Activated effector memory CD4-positive, alpha-beta T cell treated with anti-CD3 and anti-CD28 coated beads, Interleukin-2, amount 50 U/mL, for 16 hours (primary cell): ENCODE measurements at places on chromosomes 12 and 14.

DNA sequence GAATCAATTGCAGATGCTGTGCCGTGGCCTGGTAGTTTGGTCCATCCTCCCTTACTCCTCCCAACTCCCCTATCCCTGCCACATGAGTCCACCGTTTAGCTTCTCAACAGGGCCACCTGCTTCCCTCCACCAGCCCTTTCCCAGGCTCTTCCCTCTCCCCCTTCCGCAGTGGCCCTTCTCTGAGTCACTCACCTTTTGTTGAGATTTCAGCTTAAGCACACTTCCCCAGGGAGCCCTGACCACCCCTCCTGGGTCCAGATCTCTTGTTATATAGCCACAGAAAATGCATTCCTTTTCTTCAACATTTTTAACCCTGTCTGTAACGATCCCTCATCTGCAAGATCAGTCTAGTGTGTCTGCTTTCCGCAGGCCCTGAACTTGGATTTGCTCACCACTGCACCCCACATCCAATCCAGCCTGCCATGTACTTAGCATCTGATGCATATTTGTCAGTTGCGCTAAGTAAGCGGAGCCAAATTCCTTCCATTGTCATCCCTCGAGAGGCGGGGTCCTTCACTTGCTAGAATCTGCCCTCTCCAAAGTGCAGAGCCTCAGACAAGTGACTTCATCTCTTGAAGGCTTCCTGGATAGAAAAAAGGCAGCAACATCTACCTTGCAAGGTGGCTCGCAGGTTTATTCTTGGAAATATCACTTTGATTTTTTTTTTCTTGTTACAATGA is 41.1 kb downstream of the TMEM63C start:
- DNase-seq = no peak

DNA sequence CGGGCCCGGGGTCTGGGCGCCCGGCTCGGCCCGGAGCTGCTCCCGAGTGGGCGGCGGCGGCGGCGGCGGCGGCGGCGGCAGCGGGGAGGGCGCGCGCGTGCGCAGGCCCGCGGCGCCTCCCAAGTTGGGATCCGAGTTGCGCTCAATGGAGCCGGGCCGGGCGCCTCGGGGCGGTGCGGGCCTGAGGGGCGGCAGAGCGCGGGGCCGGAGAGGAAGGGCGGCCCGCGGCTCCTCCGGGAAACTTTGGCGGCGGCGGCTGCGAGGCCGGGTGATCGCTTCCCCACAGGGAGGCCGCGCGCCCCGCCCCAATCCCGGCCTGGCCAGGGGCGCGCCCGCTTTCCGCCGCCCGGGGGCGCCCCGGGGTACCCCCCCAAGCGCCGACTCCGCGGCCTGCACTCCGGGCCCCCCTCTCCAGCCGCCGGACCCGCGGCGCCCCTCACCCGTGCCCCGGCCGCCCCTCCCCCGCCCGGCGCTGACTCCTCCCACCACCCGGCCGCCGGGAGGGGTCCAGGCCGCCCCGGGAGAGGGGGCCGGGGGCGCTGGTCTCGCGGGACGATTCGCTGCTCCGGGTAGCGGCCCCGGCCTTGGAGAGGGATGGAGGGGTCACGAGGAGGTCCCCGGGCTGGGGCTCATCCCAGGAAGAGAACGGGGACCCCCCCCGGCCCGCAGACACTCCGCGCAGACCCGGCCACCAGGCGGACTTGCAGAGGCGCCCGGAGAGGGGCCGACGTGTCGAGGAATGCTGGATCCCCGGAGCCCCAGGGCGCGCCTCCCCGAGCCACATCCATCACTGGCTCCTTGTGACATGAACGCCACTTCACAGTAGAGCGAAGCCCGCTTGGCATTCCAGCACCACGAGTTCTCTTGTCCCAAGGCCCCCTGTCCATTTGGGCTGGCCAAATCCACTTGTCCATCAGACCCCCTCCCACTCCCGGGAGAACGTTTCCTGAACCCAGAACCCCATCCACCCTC is at the start of gene RILPL1:
Gene RILPL1, minus strand, starts transcription at position 48 of the 972 bp plus-strand sequence. CDS start 237 bp downstream, outside the sequence.
- DNase-seq = peak; percentile 83

- DNase-seq = no peak
Measured at GRCh38 chr12:59185295-59185694, 265.0 kb upstream of the LRIG3 start.

- no peak for DNase-seq
Measured at GRCh38 chr14:88842414-88842813, 18.0 kb downstream of the TTC8 start.

- no peak for DNase-seq
Measured at GRCh38 chr12:107356266-107356936, 263.1 kb upstream of the CRY1 start.

GRCh38 chr12:122137229-122137628 is 36.8 kb downstream of the IL31 start:
- DNase-seq = no peak

DNA sequence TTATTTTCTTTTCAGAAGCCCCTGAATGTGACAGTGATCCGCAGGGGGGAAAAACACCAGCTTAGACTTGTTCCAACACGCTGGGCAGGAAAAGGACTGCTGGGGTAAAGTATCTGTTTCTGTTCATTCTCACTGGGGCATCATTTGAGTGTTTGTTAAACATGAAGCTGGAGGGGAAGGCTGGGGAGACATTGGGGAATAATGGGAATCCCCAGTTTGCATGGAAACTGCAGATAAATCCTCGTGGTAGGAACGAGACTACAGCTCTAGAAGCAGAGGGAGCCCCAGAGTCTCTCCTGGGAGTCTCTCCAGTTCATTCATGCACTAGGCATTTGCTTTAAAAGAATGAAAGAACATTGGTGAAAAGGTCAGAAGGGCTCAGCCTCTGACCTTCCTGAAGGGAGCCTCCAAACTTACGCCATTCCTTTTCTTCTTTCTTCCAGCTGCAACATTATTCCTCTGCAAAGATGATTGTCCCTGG is 2.5 kb upstream of the CFAP251 start:
- no peak for DNase-seq
